Jurkat, Clone E6-1 (cell line): ENCODE measurements at places on chromosomes 5 and 9.

DNA sequence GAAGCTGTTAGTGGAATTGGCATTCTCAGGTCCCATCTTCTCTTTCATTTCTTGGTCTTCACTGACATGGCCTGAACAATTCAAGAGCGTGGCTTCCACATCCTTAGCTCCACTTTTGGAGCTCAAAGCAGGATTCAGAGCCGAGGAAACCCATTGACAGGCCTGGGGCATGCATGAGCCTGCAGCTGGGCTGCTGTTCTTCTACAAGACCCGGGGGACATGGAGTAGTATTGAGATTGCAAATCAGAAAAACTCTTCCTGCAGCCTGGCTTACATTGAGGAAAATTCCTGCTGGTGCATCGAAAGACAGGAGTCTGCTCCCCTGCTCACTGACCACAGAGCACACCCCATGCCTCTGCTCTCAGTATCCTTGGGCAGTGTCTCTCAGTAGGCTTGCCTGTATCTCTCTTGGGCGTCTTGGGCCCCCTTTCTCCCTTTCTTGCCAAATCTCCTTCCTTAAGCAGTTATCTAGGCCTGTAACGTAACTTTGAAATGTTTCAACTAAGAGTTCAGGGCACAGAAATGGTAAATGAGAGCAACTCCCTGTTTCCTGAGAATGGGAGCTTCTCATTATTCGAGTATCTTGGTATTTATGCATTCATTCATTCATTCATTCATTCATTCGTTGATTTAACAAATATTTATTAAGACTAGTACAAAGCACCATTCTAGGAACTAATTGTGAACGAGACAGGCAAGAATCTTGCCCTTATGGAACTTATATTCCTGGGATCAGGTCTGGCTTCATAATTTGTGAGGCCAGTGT is 603.6 kb upstream of the CLINT1 start:
- DNase-seq, result no peak

- DNase-seq, result no peak
Measured at GRCh38 chr9:111236332-111236731, 93.7 kb downstream of the OR2K2 start.

DNA sequence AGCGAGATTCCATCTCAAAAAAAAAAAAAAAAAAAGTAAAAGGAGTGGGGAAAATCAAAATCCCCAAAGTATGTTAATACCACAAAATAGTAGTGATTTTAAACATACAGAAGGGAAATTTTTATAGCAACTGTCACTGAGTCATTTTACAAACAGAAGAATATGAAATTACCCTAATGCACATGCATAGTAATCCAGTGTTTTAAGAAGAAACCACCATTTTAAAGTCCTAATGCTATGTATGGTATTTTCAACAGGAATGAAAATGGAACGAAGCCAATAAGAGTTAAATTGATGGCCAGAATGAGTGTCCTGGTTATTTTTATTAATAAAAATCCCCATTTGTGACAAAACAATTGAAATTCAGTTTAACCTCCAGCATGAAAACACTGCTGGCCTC is 26.7 kb upstream of the NXNL2 start:
- no peak for DNase-seq

GRCh38 chr9:93600504-93600903 is 24.1 kb downstream of the PHF2 start:
- peak; percentile 41 for DNase-seq

GRCh38 chr5:126446498-126447224 is 23.5 kb downstream of the GRAMD2B start:
- DNase-seq, result no peak

- DNase-seq, result no peak
Measured at GRCh38 chr5:76425928-76426804, 23.1 kb downstream of the IQGAP2 start.

- no peak for DNase-seq
Measured at GRCh38 chr5:173764332-173765028, 123.7 kb upstream of the CPEB4 start.

DNA sequence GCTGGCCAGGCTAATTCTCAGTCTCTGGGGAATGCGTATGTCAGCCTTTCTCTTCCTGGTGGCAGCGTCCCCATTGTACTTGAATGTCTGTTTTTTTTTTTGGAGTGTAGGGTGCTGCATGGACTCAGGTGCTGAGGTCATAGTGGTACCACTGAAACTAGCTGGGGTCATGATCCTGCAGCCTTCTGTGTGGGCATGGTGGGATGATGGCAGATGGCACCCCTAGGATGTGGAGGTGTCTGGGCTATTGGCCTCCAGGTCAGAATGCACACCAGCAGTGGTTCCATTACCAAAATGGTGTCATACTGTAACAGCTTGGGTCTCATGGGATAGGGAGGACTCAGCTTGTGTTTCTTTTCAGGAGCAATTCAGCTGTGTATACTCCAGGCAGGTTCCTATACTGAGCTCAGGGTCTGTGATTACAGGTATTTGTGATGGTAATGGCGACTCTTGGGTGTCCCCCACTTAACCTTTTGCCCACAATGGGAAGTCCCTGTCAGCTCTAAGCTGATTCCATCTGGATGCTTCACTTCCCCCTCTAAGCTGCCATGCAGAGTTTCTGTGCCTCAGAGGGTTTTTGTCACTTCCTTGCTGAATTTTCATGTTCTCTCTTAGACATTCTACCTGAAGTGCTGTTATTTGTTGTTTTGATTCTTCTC is 17.9 kb downstream of the HSD17B4 start:
- no peak for DNase-seq

GRCh38 chr5:143874312-143874711 is 62.4 kb downstream of the HMHB1 start:
- DNase-seq, result no peak

GRCh38 chr5:58746321-58746720 is 163.4 kb downstream of the RAB3C start:
- no peak for DNase-seq
